Chondrocyte (in vitro differentiated cells): ENCODE measurements at places on chromosomes 6 and 20. TPM values are rescaled to one million over a fixed set of nuclear protein-coding genes. Genes with fewer than 3 reads are reported as not detected.

Gene HLA-DRB5
- not detected in 3 replicates for total RNA-seq

Gene EBF4
- 8.0 to 15.2 TPM (median 11.4 TPM) in 3 replicates for total RNA-seq

GRCh38 chr6:129317931-129318820, 391.8 kb downstream of the ARHGAP18 start:
- no peak for DNase-seq

DNA sequence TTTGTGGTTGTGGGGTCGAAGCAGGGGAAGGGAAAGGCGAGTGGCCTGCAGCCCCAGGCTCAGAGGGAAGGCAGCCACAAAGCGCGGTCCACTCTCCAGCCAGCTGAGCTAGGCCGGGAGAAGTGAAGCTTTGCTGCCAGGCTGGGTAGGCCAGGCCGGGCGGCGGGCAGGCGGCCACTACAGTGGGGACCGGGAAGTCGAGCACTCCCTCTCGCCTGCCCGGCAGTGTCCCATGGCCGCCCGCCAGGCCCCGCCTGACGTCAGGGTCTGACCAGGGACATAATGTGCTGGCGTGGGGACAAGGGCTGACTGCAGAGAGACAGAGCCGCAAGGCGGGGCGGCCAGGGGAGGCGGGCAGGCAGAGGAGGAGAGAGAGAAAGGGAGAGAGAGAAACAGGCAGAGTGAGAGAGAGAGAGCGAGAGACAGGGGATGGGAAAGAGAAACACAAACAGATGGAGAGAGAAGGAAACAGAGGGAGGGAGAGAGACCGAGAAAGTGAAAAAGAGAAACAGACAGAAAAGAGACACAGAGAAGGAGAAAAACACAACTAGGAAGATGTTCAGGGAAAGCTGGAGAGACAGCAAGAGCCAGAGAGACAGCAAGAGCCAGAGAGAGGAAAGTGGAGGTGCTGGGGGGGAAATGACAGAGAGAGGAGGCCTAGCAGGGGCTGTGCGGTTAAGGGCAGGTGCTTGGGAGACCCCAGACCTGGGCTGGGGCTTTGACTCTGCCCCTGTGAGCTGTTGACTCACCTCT, 94.5 kb upstream of the PTPN1 start:
- no peak for DNase-seq

- DNase-seq = peak; percentile 60
Measured at GRCh38 chr6:75204959-75205775, 686 bp downstream of the COL12A1 start.
